ENCODE measurements at places on chromosomes 5 and 9.

- DNase-seq = no peak
Measured at GRCh38 chr5:71693828-71694427, 25.1 kb upstream of the CARTPT start.

GRCh38 chr5:137205231-137206027 lies 293.7 kb downstream of the SPOCK1 start:
- DNase-seq = no peak

- DNase-seq = no peak
Measured at GRCh38 chr5:14628346-14628745, 36.2 kb upstream of the OTULIN start.

DNA sequence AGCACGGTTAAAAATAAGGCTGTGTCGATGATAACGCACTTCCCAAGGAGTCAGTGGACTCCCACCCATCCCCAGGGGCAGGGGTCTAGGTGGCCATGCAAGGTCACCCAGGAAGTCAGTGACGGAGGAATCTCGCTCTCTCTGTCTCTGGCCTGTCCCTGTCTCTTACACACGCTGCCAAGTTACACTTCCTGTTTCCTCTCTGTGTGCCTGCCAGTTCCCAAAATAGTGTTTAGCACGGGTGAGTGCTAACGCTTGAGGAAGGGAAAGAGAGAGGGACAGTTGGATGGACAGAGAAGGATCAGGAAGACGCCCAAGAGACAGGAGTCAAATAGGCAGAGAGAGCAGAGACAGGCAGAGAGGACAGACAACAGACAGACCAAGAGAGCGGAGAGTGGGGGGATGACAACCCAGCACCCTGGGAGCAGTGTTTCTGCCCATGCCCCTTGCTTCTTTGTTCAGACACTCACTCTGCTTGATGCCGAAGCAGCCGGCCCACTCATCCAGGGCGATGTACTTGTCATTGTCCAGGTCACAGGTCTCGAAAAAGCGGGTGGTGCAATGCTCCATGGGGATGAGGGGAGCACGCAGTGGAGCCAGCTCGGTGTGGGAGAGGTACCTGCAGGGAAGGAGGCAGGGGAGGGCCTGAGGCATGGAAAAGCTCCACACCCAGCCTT lies 23.0 kb downstream of the SPARC start:
- no peak for DNase-seq

GRCh38 chr5:123700624-123701287 lies 188.8 kb downstream of the CSNK1G3 start:
- no peak for DNase-seq

DNA sequence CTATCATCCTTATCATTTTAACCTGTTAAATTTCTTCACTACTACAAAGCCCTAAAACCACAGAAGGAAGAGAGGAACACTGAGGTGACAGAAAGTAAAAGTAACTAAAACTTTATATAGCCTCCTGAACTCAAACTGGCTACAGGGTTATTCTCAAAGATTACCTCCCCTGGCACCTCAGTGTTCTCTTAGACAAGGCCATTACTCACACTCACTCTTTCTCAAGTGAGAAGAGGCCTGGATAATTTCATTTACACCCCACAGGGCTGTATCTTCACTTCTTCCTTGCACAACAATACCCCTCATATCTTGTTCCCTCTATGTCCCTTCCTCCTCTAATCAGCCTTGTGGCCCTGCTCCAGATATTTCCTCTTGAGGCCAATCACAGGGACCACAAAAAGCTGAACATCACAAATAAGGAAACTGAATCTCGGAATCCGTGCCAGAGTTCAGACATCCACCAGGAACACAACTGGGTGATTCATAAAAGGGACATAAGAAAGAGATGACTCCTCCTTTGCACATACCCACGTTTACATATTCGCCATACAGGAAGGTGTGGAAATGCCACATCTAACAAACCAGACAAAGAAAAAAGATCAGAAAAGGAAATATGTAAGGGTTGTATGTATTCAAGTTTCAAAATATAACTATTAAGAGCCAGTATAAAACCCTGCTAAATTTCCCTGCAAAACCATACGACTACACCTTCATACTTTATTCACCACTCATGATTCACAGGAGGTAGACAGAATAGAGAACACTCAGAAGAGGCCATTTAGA lies 1.7 kb upstream of the KLHL3 start:
- DNase-seq = no peak

DNA sequence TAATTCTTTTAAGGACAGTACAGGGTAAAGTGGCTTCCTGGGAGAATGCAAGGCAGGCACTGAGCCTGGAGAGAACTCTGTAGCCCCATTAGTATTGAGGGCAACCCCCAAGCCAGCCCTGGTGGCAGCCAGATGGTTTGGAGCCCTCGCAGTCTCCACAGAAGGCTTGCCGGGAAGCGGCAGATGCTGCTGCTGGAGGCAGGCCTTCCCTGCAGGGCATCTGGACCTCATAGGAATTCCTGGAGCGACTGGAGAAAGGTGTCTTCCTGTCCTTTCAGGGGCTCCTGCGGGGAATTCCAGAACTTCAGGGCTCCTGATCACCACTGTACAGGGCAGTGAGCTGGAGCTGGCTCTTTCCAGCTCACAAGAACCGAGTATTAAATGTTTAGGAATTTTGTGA lies 167.5 kb downstream of the INSYN2B start:
- peak; percentile 85 for DNase-seq

- no peak for DNase-seq
Measured at GRCh38 chr9:88992556-88992955, 1.3 kb downstream of the S1PR3 start.

- DNase-seq = no peak
Measured at GRCh38 chr9:128838338-128838737, 8.7 kb upstream of the SPOUT1 start.

GRCh38 chr9:69985971-69986370 lies 57.7 kb upstream of the MAMDC2 start:
- no peak for DNase-seq

DNA sequence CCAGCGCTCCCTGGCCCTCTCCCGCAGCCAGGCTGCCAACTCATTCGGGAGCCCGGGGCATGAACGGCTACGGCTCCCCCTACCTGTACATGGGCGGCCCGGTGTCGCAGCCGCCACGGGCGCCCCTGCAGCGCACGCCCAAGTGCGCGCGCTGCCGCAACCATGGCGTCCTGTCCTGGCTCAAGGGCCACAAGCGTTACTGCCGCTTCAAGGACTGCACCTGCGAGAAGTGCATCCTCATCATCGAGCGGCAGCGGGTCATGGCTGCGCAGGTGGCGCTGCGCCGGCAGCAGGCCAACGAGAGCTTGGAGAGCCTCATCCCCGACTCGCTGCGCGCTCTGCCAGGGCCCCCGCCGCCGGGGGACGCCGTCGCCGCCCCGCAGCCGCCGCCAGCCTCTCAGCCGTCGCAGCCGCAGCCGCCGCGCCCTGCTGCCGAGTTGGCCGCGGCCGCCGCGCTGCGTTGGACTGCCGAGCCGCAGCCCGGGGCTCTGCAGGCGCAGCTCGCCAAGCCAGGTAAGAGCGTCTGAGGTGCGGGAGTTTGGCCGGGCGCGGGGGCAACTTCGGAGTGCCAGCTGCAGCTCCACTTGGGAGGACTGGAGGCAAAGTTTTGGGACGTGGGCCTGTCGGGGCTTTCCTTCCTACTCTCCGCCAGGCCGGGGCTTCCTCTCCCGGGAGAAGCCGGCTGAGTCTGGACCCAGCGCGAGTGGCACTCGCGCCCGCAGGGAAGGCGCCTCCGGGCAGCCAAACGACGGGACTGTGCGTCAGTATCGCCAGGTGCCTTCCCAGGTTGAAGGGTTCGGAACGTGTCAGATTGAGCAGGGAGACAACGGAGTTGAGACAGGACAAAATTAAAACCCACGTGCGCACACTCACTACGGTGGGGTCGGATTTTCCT lies 735 bp downstream of the DMRT3 start:
- DNase-seq = peak; percentile 20

DNA sequence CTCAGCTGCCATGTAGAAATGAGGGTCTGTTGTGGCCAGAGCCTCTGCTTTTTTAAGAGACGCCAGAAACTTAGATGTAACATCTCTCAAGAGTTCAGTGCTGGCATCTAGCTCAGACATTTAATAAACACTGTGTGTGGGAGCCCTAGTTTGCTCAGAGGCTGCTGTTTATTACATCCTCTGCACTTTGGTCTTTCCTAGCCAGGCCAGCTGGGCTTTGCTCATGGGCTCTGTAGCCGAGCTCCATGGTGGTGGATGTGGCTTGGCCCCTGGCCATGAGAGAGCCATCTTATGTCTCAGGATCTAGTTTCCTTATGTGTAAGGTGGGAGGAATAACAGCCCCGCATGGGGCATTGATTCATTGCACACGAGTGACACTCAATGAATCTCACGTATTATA lies 30.0 kb downstream of the ARHGEF37 start:
- no peak for DNase-seq

DNA sequence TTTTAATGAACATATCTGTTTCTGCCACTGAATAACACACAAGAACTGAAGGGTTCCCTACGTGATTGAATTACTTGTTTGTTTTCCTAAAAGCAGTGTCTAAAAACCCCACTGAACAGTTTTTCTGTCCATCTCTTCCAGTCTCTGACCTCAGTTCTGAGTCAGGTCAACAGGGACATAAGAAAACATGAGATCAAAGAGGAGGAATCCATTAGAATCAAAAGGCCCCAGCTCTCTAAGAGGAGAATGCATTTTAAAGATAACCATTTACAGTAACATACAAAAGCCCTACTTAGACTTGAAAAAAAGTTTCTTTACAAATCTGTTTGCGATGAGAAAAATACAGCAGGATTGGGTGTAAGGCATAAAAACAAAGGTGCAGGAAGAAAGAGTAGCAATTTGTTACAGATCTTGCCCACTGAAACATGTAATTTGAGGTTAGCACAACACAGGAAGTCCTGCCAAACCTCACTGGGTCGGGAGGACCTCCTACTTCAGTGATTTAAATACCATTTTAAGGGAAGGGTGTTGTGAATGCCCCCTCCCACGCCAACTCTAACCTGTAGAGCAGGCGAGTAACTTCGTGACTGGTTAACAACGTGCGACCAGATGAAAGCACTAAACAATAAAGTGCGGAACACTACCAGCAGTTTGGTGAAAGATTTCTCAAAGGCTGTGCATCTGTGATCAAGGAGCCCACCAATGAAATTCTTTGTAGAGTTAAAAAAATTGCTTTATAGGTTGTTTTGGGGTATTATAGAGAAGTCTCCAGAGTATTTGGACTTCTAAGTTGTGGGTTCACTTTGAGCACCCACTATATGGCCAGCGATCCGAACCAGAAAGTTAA lies 1.3 kb downstream of the QSOX2 start:
- no peak for DNase-seq

- DNase-seq = no peak
Measured at GRCh38 chr5:8230868-8231267, 361.9 kb downstream of the MTRR start.

- no peak for DNase-seq
Measured at GRCh38 chr5:67012171-67012570, 184.4 kb downstream of the CD180 start.

- DNase-seq = no peak
Measured at GRCh38 chr9:125431012-125431305, 169.3 kb downstream of the GAPVD1 start.

GRCh38 chr5:122102825-122103224 lies 24.8 kb upstream of the LOX start:
- no peak for DNase-seq

All from NCI-H524 (cell line).